Heart right ventricle (tissue), 16 donors: ENCODE measurements at places on chromosomes 7 and 10.

DNA sequence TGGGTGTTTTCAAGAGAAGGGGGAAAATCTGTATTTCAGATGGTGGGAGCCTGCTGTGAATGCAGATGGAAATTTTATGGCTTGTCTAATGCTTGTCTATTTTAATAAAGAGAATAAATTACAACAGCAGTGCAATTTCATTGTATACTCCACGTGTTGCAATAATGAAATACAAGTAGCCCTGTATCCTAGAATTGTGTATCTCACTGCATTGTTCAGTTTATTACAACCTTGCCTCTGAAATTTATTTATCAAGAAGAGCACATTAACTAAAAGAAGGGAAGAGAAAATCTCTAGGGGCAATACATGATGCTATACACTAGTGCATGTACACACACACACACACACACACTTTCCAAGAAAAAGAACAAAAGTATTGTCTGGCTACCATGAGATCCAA, 21.8 kb downstream of the ANK3 start:
- DNase-seq = no peak

DNA sequence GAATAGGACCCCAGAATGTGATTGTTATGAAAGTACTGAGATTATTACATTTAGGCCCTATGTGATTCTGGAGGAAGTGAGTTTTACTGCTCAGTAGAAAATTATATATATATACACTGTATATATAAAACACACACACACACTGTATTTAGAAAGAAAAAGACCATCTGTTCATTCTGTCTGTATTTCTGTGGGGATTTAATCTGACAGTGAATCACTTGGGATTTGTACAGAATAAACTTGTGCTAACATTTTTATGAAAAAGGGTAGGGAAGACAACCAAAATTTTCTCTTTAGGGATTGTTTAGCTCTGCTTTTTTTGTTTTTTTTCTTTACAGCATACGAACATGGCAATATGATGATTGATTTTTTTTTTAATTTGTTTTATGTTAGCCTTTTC, 142.7 kb downstream of the EXOC4 start:
- no peak for DNase-seq

DNA sequence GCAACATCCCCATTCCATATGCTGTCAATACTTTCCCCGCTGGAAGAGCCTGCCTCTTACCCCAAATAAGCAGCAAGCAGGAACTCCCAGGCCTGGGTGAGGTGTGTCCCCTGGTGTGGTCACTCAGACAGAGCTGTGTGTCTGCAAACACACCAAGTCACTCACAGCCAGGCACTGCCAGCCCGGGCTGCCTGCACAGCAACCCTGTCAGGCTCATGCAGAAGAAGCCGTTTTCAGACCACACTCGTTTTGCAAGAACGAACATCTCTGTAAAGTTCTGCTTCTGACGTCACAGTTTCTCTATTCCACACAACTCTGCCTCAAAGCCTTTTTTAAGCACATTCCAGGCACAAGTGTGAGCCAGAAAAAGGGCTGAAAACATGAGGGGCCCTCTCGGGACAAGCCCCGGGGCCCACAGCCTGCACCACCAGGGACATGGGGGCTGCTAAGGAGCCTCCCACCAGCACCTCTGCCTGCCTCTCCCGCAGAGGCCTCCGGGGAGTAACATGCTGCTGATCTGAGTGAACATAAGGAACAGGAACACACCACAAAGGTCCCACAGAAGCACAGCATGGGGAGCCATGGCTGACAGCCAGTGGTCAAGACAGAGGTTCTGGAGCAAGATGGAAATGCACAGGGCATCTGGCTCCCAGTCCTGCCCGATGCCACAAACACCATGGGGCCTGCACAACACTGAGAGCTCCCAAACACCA, 11.4 kb downstream of the PTPRN2 start:
- DNase-seq = no peak

- no peak for DNase-seq
These were observed 283.4 kb upstream of the FZD8 start for GRCh38 chr10:35925493-35925892.

DNA sequence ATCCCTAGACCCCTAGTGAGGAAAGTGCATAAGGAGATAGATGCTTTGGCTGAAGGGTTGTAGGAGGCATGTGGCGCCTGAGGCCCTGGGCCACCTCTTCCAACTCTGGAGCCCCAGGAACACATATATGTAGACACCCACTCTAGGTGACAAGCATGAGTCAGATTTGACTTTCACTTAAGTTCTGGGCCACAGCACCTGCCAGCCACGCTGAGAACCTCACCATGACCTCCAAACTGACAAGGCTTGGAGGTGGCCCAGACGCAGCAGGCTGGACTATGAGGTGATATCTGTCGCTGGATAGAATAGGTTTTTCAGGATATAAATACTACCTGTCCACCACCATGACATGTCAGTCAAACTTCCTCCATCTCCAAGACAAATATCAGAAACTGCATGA, 894.0 kb upstream of the ZNF722 start:
- no peak for DNase-seq

GRCh38 chr10:133275684-133276092, 980 bp downstream of the ADAM8 start:
- DNase-seq = no peak

- DNase-seq = no peak
These were observed 552.5 kb upstream of the SORCS1 start for GRCh38 chr10:107717046-107717445.

DNA sequence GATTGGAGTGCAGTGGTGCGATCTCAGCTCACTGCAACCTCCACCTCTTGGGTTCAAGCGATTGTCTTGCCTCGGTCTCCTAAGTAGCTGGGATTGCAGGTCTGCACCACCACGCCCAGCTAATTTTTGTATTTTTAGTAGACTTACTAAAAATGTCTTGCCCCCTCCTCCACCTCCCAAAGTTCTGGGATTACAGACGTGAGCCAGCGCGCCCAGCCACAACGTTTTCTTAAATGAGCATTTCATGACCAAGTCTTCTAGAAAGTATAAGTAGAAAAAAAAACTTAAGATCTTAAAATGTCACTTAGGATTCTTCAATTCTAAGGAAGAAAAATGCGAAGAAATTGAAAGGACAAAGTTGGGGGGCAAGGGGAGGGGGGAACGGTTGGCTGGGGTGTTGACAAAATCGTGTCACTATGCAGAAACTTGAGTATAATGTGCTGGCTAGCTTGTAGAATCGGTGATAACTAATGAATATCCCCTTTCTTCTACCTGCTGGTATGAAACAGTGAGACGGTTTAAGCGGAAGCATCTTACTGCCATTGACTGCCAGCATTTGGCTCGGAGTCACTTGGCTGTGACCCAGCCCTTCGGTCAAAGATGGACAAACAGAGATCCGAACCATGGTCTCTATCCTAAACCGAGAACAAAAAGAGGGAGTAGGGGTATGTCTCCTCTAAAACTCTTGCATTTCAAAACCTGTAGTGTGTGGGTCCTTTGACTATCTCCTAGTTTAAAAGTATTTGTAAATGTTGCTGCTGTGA, 12.7 kb downstream of the FBH1 start:
- DNase-seq = no peak

DNA sequence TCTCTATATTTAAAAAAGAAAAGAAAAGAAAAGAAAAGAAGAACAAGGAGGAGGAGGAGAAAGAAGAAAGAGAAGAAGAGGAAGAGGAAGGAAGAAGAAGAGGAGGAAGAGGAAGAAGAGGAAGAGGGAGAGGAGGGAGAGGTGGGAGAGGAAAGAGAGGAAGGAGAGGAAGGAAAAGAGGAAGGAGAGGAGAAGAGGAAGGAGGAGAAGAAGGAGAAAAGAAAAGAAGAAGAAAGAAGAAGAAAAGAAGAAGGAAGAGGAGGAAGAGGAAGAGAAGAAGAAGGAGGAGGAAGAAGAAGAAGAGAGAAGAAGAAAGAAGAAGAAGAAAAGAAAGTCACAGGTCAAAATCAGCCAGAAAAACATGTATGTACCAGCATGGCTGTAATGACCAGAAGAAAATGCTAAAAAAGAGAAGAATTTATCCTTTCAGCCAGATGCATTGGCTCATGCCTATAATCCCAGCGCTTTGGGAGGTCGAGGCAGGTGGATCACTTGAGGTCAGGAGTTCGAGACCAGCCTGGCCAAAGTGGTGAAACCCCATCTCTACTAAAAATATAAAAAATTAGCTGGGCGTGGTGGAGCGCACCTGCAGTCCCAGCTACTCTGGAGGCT, 5.3 kb upstream of the POR start:
- DNase-seq = no peak
